ENCODE measurements at places on chromosomes 1 and 21.

DNA sequence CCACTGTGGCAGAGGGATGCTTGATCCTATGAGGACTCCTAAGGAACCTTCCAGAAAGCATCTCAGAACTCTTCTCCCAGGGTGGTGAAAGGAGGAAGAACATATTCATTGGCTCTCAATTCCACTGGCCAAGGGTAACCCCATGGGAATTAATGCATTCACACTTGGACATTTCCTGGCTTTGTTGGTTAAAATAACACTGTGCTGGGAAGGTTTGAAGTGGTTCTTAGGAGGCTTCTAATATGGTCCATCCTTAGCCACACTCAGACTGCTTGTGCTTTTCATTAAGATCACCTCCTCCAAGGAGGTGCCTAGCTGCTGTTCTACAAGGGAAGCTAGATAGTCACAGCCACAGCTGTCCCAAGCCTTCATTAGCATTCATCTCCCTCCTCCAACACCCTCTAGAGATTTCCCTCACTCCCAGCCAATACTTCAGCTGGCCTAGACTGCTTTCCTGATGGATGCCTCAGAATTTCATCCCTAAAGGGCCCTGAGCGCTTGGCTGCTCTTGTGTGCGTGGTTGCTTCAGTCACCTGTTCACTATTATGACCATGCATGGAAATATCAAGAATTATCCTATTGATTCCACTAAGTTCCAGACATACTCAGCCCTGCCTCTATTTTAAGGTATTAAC lies 544.4 kb downstream of the PLPP3 start:
- no peak for DNase-seq

- no peak for DNase-seq
Observed at GRCh38 chr1:9657521-9658032, 6.0 kb downstream of the PIK3CD start.

DNA sequence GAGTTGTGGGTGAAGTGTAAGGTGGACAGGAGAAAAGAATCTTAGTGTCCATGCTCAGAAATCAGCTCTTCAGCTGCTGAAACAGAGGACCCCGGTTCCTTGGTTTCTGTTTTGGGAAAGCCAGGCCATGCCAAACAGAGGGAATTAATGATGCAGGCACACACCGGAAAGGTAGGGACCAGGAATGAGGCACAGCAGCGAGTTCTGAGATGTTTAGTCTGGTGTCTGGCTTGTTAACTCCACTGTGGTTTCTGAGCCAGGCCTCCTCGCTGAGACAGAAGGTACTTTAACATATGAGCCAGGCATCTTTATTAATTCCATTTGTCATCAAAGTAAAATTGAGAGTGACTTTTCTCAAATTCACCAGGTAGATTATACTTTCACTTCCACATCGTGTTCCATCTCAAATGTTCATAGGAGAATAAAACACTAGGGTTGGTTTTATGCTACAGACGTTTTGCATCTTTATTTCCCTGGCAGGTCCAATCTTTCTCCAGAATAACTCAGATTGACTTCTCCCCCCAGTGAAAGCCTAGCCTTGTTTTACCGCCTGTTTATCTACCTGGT lies 23.5 kb downstream of the LRRC8D start:
- DNase-seq: peak; percentile 62

- DNase-seq: no peak
Observed at GRCh38 chr1:32988665-32989064, 24.1 kb upstream of the RNF19B start.

DNA sequence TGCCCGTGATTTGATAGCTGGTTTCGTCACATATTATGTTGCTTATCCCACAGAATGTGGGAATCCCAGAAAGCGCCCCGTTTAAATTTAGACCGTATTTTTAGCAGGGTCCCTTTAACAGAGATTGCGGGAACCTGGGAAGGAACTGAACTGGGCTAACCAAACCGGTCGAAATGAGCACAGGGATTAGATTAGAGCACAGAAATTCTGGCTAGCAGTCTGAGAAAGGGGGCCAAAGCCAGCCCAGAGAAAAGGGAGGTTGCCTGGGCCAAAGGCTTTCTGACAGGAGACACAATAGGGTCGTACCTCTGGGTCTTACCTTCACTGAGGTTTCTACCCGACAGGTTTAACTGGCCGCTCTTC lies 327 bp downstream of the LRRC40 start:
- no peak for DNase-seq

- no peak for DNase-seq
Observed at GRCh38 chr1:182841368-182841988, 2.3 kb downstream of the DHX9 start.
